ENCODE measurements at places on chromosomes 1 and 21.

- DNase-seq, result no peak
These were observed 106.7 kb downstream of the SLC45A1 start for GRCh38 chr1:8424539-8425116.

DNA sequence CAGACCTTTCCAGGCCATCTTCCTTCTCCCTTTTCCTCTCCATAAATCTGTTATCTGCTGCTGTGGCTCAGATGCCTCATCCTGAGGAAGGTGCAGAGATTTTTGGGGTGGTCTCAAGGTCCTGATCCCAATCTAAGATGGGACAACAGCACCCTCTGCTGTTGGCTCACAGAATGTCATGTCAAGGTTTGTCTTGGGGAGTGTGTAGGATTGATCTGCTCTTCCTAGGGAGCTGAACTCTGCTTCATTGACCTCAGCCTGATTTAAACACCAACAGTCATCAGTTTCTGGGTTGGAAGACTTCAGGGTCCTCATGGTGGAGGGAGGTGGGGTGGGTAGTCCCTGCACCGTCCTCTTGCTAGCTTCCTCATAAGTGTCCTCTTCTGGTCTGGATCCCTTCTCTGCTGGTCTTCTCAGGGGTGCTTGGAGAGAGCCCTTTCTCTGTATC lies 62.8 kb upstream of the LAX1 start:
- peak; percentile 69 for DNase-seq

DNA sequence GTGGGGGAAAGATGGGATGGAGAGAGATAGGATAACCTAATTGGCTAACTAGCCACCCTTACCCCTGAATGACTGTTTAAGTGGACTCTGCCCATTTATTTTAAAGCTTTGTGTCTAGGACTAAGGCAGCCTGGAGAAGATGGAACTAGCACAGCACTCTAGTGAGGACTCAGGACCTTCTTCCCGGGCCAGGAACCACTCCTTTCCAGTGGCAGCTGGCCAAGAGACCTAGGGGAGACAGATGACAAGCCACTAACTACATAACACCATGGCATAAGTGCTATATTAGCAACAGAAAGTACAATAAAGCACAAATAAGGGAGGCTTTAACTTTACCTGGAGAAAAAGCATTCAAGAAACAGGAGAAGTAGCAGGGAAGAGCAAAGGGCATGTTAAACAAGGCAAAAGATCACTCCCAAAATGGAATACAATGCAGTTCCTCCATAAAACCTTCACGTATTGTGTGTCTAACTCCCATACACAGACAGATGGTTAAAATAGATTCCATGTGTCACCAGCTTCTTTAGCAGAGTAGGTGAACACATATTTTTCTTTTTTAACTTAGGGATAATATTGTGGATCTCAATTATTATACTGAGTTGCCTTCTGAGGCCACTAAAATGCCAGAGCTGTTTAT lies 20.6 kb downstream of the CLCA1 start:
- DNase-seq, result no peak

- DNase-seq, result no peak
These were observed 317.0 kb downstream of the HHAT start for GRCh38 chr1:210645582-210646257.

DNA sequence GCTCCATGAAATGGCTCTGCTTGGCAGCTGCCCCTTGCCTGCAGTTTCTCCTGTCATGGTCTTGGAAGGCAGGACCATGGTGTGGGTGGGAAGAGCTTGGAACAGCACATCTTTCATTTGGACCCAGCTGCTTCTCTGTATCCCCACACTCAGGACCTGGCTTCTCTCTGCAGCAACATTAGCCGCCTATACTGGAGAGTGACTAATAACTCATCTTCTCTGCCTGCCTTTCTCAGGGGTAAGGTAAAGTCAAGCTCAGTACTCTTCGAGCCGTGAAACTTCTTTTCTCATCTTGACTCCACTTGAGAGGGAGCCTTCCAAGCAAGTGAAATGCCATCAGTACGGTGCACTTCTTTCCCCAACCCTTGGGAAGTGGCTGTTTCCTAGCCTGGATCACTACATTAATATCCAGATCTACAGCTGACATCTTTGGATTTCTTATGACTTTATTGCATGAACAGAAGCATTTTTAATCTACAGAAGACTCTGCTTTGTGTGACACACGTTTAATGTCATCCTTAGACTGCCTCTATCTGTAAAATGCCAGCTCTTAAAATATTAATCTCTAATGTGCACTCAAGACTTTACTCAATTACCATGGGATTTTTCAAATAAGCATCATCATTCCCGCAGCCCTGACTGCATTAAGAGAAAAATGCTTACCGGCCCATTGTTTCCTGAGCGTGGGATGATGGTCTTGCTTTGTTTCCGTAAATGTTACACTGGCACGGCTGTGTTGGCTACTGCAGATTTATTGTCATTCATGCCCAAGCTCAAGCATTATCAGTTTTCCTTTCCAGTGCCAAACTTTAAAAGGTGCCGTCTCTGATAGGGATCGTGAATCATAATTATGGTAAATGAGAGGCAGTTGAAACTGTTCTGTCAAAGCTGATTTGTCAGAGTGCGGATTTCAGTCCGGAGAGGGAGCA lies 242.9 kb downstream of the HHAT start:
- DNase-seq, result no peak

DNA sequence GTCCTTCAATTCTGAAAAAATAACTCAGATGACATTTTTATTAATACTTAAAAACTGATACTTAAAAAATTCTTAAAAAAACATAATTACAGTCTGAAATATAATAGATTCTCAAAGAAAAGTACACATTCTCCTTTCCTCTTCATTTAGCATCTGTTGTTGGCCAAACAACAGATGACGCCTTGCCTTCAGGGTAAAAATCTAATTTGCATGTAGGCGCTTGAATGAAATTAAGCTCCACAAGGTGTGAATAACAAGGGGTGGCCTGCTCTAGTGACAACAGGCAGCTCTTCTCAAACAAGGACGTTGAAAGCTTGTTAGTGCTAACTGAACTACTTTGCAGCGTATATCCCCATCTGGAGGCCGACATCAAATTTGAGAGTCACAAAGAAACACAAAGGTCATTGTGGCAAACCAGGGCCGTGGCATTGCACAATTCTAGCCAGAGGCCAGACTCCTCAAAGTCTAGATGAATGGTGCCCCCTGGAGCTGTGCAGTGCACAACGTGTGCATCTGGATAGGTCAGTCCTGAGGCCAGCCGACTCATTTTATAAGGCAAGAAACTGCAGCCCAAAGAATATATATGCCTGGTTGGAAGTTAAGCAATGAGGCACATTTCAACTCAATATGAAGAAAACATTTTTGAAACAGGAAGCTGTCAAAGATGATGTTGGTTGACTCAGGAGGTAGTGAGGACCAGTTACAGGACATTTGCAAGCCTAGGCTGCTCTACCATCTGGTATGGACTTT lies 459.2 kb upstream of the RUNX1 start:
- no peak for DNase-seq

DNA sequence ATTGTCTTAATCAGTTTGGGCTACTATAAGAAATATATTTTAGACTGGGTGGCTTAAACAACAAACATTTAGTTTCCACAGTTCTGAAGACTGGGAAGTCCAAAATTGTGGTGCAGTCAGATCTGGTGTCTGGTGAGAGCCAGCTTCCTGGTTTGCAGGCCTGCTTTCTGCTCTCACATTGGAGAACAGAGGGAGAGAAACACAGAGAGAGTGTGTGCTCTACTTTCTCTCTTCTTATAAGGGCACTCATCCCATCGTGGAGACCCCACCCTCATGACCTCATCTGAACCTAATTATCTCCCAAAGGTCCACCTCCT lies 4.1 kb downstream of the LEPR start:
- DNase-seq, result no peak

- DNase-seq, result peak; percentile 62
These were observed 10.7 kb downstream of the EPHA2 start for GRCh38 chr1:16145030-16145661.

GRCh38 chr1:61259379-61260148 lies 177.2 kb downstream of the NFIA start:
- DNase-seq, result no peak

DNA sequence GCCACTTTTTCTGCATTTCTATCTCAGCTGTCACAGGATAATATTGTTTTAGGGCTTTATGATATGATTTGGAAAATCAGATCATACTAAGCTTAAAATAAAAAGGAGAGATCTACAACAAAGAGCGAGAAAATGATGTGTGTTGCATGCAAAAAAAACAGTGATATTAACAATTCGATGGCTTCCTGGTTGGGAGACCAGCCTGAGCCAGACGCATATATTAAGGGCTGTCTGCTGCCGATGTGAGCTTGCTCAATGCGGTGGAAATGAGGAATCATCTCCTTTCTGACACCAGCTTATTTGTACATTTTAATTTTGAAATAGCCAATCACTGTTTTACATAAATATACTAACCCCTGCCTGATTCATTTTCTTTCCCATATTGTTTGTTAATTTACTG lies 862.6 kb downstream of the USP25 start:
- no peak for DNase-seq

DNA sequence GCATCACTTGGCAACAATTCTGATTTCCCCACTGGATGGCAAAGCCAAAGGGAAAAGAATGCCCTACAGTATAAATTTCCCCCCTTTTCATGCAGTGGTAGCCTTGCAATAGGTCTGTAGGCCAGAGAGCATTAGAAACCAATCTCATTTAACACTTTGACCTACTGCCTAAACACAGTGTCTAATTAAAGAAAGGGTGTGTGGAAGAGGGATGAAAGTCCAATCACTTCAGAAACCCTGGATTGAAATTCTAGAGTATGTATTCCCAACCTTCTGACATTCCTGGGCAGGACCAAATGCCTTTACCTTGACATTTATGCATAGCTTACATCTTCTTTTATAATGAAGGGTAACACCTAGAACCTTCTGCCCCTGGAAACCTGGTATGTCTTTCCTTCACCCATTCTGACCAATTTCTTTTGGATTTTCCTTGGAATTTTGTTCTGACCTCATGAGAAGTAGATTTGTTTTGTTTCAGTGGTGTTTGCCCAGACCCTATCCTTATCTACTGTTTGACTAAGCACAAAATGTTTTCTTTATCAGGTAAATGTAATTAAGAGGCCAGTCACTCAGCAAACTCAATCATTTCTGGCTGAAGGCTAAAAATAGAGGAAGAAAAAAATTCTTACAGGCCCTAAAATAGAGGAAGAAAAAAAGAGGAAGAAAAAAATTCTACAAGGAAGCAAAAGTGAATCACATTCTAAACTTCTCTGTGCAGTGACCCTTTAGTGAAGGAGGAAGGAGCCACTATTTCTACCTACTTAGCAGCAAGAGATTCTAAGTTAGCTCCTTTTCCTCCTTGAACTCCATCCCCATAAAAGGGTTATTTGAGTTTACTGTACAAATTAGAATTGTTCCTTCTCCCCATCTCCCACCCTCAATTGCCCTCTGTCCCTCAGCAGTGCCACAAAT lies 129.5 kb upstream of the DSCAM start:
- no peak for DNase-seq

DNA sequence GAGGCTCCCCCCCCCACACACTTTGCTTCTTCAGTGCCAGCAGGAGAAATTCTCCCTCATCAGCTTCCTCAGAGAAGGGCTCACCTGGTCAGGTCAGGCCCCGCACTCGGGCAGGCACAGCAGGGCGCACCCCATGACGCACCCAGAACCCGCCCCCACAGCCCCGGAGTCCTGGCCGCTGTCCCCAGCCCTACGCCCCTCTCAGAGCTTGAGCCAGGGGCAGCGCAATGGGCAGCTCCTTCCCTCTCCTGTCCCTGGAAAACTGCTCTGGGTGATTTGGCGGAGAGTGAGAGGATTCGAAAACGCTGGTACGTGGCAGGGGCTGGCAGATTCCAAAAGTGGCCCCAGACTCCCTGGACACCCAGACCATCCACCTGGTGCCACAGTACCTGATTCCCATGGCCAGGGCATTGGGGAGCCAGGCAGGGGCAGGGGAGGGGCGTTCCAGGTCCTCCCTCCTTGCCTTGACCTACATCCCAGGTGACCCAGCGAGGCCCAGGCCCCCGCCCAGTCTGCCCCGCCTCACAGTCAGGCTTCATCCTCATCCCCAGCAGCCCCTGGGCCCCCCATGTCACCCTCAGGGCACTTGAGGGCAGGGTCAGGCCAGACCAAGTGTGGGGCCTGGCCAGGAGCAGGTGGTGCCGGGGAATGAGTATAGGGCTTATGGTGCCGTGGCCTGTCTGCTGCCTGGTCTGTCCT lies 23.7 kb downstream of the RRP1 start:
- DNase-seq, result no peak

GRCh38 chr1:46131712-46132528 lies 509 bp downstream of the PIK3R3 start:
- no peak for DNase-seq

DNA sequence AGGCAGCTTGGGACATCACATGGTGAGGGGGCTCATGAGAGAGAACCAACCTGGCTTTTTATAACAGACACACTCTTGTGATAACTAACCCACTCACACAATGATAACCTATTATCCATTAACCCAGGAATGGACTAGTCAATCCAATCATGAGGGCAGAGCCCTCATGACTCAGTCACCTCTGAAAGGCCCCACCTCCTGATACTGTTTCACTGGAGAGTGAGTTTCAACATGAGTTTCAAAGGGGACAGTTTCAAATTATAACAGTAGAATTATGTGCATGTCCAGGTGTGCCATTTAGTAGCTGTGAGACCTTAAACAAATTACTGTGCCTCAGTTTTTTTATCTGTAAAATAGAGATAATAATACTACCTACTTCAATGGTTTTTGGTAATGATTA lies 47.6 kb upstream of the PPP2R5A start:
- DNase-seq, result no peak

- DNase-seq, result no peak
These were observed 58.6 kb downstream of the DDX20 start for GRCh38 chr1:111814305-111814628.

- DNase-seq, result no peak
These were observed 22.9 kb upstream of the LEFTY2 start for GRCh38 chr1:225963735-225964530.

- DNase-seq, result peak; percentile 36
These were observed 84.9 kb downstream of the ITPKB start for GRCh38 chr1:226654046-226654667.

GRCh38 chr1:211731456-211732292 lies 56.3 kb upstream of the NEK2 start:
- DNase-seq, result no peak

GRCh38 chr21:36811762-36812161 lies 112.8 kb downstream of the SIM2 start:
- no peak for DNase-seq

DNA sequence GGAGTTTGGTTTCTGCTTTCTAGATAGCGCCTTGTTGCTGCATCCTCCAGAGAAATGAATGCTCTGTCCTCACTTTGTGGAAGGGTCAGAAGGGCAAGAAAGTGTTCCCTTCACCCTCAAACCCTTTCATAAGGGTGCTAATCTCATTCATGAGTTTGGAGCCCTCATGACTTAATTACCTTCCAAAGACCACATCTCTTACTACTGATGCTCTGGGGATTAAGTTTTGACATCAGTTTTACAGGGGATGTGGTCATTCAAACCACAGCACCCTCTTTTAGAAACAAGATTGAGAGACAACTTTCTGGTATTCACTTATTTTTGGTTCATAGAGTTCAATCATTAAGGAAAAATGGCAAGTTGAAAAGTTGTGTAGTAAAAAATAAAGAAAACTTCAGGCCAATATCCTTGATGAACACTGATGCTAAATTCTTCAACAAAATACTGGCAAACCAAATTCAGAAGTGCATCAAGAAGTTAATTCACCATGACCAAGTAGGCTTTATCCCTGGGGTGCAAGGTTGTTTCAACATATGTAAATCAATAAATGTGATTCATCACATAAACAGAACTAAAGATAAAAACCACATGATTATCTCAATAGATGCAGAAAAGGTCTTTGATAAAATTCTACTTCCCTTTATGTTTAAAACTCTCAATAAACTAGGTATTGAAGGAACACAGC lies 442.1 kb downstream of the PTBP2 start:
- DNase-seq, result no peak
